NCI-H187 treated with DMSO at 0.1 percent for 48 hours (cell line): ENCODE measurements at places on chromosomes 4 and X.

DNA sequence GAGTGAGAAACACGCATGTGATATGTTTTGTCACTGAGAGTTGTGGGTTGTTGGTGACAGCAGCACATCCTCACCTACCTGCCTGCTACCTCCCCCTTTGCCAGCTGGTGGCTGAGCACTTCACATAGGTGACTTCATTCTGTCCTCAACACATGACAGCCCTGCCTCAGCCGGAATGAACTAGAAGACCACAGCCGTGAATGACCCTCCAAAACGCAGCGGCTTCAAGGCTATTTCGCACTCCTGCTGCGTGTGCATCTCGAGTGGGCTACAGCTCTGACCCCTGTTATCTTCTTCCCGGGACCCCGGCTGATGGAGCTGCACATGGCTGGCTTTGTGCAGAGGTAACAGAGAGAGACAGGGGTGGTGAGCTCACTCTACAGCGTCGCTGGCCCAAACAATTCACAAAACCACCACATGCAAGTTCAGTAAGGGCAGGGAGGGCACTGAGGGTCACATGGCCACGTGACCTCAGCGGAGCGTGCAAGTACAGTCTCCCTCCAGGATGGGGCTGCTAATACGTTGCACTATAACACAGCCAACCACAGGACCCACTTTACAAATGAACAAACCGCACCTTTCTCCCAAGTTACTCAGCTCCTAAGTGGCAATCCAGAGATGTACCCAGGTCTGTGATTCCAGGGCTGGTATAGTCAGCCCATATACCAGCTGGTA, 6.3 kb upstream of the PPP2R2C start:
- no peak for DNase-seq

- no peak for DNase-seq
Measured at GRCh38 chr4:82680834-82681233, 117.8 kb downstream of the SCD5 start.

DNA sequence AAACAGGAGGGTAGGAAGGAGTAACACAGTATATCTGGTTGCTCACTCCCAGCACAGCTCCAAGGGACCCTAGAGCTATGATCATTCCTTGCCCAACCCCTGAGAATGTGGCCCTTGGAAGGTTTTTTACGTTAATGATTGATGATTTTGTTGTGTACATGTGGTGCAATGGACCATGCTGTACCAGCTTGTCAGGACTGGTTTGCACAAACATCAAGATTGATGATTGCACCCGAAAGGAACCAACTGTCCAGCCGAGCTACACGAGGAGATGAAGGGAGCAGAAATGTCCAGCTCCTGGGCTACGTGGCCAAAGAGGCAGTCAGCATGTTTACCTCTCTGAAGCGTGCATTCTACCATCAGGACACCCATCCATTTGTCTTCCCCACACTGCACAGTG, 83.2 kb upstream of the USP9X start:
- DNase-seq = no peak

- DNase-seq = no peak
Measured at GRCh38 chr4:156773648-156774357, 197.8 kb downstream of the PDGFC start.

GRCh38 chrX:45622042-45622423, 421.4 kb upstream of the DIPK2B start:
- no peak for DNase-seq

- DNase-seq = no peak
Measured at GRCh38 chr4:19623866-19624265, 627.8 kb upstream of the SLIT2 start.

GRCh38 chr4:145481942-145482208, 222 bp downstream of the SMAD1 start:
- no peak for DNase-seq
